ENCODE measurements at places on chromosomes 16 and 17. TPM values are rescaled to one million over a fixed set of nuclear protein-coding genes. Genes with fewer than 3 reads are reported as not detected.

Gene MYO15B
- polyA plus RNA-seq: 0.17 TPM

Gene HSF4
- polyA plus RNA-seq: 53.4 TPM

Gene ACSM2A
- not detected for polyA plus RNA-seq

Gene CDH3
- not detected for polyA plus RNA-seq

Gene RND2
- polyA plus RNA-seq: not detected

Gene ANKFN1
- polyA plus RNA-seq: not detected

Gene COX6A2
- polyA plus RNA-seq: not detected

Gene EVPLL
- polyA plus RNA-seq: not detected

Gene HNF1B
- not detected for polyA plus RNA-seq

Gene NPIPA2
- 0.98 TPM for polyA plus RNA-seq

Gene DLG4
- 42.6 TPM for polyA plus RNA-seq

Gene FHOD1
- 5.5 TPM for polyA plus RNA-seq

Gene LLGL2
- polyA plus RNA-seq: 7.5 TPM

Gene ERAL1
- 33.8 TPM for polyA plus RNA-seq

Gene SOX15
- polyA plus RNA-seq: 0.86 TPM

Gene ABCA9
- polyA plus RNA-seq: 0.02 TPM

Gene TRPV2
- 58.2 TPM for polyA plus RNA-seq

Gene DNAI2
- not detected for polyA plus RNA-seq

Gene SUPT6H
- 7.8 TPM for polyA plus RNA-seq

Gene OTOP2
- 0.13 TPM for polyA plus RNA-seq

Gene SLC52A1
- not detected for polyA plus RNA-seq

Gene SLC9A5
- not detected for polyA plus RNA-seq

Gene TAC4
- not detected for polyA plus RNA-seq

Gene ENGASE
- 2.6 TPM for polyA plus RNA-seq

Gene OSBPL7
- 1.6 TPM for polyA plus RNA-seq

Gene BFAR
- 27.5 TPM for polyA plus RNA-seq

Gene ZSCAN10
- not detected for polyA plus RNA-seq

Gene ARHGDIG
- polyA plus RNA-seq: not detected

Gene CFDP1
- 12.9 TPM for polyA plus RNA-seq

Gene CLEC10A
- 69.4 TPM for polyA plus RNA-seq

Gene PYDC1
- polyA plus RNA-seq: not detected

Gene KRT27
- polyA plus RNA-seq: not detected

Gene PDIA2
- polyA plus RNA-seq: not detected

Gene MT1G
- polyA plus RNA-seq: 3.3 TPM

Data from CD14-positive monocyte (primary cell).